Endothelial cell of umbilical vein (primary cell): ENCODE measurements at places on chromosomes 5 and 9.
A peak's percentile ranks its signal among the peaks of the same experiment; 100 is the strongest.

- no peaks in the 10 kb centered on the region for H3K4me1 ChIP-seq
- no peak overlapping the region for H3K27ac ChIP-seq
- DNase-seq = no peak
- no peaks in the 10 kb centered on the region for H3K27me3 ChIP-seq
Observed at GRCh38 chr5:1896602-1897376, 14.1 kb upstream of the IRX4 start.

GRCh38 chr9:110919050-110919435, 119.2 kb downstream of the LPAR1 start:
- no peak overlapping the region for H3K27ac ChIP-seq
- no peaks in the 10 kb centered on the region for H3K27me3 ChIP-seq
- no peak overlapping the region for H3K4me3 ChIP-seq
- no peaks in the 10 kb centered on the region for H3K4me1 ChIP-seq

- no peak overlapping the region for H3K27ac ChIP-seq
- H3K36me3 ChIP-seq = no peaks in the 10 kb centered on the region
- no peak overlapping the region for H3K4me3 ChIP-seq
- H3K4me1 ChIP-seq = no peaks in the 10 kb centered on the region
- no peak for DNase-seq
Observed at GRCh38 chr9:84490206-84490841, 149.8 kb upstream of the SLC28A3 start.

DNA sequence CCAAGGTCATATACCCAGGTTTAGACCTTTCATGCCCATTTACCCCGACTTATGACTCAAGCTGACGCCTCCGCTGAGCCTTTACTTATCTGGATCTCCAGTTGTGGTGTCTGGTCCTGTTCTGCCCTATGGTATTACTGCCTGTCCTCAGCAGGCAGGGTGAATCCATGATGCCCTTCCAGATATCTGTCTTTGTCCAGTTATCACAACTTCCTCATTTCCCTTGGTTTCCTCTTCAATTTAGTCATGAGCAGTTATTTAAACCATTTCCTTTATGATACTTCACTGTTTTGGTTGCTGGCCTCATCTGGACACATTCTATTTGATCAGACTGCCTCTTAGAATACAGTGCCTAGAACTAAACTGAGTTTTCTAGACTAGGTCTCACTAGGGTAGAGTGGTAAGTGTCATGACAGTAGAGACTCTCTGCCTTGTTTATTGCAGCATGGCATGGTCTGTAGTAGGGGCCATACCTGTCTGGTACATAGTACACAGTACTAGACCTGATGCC, 93.3 kb downstream of the MELK start:
- peak overlapping the region; percentile 93 for H3K27ac ChIP-seq
- H3K36me3 ChIP-seq = no peaks in the 10 kb centered on the region
- H3K4me1 ChIP-seq = peaks cover 35% of the 10 kb centered on the region
- H3K27me3 ChIP-seq = no peaks in the 10 kb centered on the region
- DNase-seq = peak; percentile 92

DNA sequence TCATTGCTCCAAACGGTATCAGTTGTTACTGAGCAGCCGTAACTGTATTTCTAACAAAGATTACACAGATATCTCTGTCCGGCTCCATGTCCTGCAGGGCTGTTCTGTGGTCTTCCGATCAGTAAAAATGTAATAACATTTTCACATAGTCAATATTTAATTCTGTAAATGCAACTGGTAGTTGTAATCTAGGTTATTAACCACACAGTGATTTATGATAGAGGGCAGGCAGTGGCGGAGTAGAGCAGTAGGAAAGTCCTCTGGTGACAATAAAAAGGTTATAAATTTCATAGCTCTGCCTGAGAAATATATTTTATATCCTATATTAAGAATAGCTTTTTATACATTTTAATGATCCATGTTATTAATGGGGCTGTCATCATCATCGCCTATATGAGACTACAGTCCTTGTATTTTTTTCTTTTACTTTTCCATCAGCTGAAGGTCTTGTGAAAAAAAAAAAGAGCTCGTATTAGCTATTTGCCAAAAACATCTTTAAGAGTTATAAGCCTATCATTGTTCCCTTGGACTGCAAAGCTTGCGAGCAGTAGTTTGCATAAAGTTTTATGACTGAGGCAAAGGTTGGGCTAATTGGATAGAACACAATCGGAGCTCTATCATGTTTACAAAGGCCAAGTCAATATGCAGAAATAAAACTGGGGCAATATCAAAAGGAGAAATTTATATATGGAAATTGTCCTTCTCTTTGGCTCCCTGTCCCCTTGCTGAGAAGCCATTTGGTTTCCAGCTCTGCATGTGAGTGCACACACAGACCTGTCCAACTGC, 648.0 kb downstream of the IRX1 start:
- H3K27me3 ChIP-seq = no peaks in the 10 kb centered on the region
- no peak overlapping the region for H3K27ac ChIP-seq
- H3K36me3 ChIP-seq = no peaks in the 10 kb centered on the region

- DNase-seq = no peak
- H3K4me1 ChIP-seq = peaks cover 22% of the 10 kb centered on the region
- H3K4me3 ChIP-seq = no peak overlapping the region
- no peaks in the 10 kb centered on the region for H3K36me3 ChIP-seq
- no peak overlapping the region for H3K27ac ChIP-seq
- H3K27me3 ChIP-seq = no peaks in the 10 kb centered on the region
Observed at GRCh38 chr5:37075399-37075950, 173.7 kb downstream of the CPLANE1 start.

DNA sequence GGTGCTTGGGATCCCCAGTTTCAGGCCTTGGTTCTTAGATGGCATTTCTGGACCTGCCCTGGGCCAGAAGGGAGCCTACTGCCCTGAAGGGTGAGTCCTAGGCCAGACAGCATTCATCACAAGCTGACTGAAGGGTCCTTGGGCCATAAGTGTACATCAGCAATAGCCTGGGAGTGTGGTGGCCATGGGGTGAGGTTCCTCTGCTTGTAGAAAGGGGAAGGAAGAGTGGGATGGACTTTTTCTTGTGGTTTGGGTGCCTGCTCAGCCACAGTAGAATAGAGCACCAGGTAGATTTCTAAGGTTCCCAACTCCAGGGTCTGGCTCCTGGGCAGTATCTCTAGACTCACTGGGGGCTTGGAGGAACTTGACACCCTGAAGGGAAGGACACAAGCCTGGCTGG, 95.2 kb upstream of the PHF24 start:
- H3K27ac ChIP-seq = no peak overlapping the region
- H3K4me1 ChIP-seq = no peaks in the 10 kb centered on the region
- peaks cover 18% of the 10 kb centered on the region for H3K27me3 ChIP-seq
- no peaks in the 10 kb centered on the region for H3K36me3 ChIP-seq
- no peak for DNase-seq

GRCh38 chr9:19807182-19807892, 18.5 kb upstream of the SLC24A2 start:
- H3K4me3 ChIP-seq = no peak overlapping the region
- H3K4me1 ChIP-seq = no peaks in the 10 kb centered on the region
- no peak for DNase-seq
- no peak overlapping the region for H3K27ac ChIP-seq

DNA sequence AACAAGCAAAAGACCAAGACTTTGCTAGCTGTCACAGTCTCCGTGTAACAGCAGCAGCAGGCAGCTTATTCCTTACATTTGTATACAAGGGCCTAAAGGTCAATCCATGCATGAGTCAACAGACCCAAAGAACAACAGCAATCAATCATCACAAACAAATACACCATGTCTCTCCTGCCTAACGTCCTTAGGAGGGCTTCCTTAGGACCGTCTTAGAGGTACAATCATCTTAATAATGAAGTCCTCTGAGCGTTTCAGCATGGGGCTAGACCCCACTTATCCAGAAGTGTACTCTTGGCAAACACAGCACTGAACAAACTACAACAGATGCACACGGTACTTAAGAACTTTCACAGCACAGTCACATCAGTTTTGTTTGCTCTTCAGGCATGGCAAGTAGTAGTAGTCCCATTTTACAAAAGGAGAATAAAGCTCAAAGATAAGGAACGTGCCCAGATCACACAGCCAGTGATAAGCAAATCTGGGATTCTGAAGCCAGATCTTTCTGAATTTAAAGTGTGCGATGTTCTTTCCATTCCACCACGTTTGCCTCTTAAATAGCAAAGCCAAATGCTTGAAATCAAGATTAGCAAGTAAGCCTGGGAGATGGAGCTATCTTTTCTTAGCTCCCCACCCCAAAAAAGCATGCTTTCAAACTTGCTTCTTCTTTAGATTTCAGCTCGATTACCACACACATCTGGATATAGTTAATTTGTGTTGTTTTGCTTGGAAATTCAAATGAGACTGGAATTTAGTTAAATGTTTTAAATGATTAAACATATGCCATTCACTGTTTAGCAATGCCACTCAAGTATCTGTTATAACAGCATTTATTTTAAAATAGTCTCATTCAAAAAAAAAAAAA, 24.2 kb downstream of the PSMB7 start:
- DNase-seq = peak; percentile 75
- peaks cover 37% of the 10 kb centered on the region for H3K4me1 ChIP-seq
- H3K27me3 ChIP-seq = no peaks in the 10 kb centered on the region
- H3K36me3 ChIP-seq = peaks cover 2% of the 10 kb centered on the region
- H3K4me3 ChIP-seq = no peak overlapping the region

- peak overlapping the region; percentile 32 for H3K27ac ChIP-seq
- H3K27me3 ChIP-seq = no peaks in the 10 kb centered on the region
- H3K36me3 ChIP-seq = no peaks in the 10 kb centered on the region
- peak; percentile 83 for DNase-seq
- H3K4me1 ChIP-seq = peaks cover 5% of the 10 kb centered on the region
Observed at GRCh38 chr9:76403352-76403751, 9.1 kb upstream of the RFK start.

- no peak for DNase-seq
- no peaks in the 10 kb centered on the region for H3K27me3 ChIP-seq
- no peak overlapping the region for H3K27ac ChIP-seq
- no peaks in the 10 kb centered on the region for H3K4me1 ChIP-seq
- no peaks in the 10 kb centered on the region for H3K36me3 ChIP-seq
Observed at GRCh38 chr5:77262697-77263096, 52.2 kb downstream of the PDE8B start.

DNA sequence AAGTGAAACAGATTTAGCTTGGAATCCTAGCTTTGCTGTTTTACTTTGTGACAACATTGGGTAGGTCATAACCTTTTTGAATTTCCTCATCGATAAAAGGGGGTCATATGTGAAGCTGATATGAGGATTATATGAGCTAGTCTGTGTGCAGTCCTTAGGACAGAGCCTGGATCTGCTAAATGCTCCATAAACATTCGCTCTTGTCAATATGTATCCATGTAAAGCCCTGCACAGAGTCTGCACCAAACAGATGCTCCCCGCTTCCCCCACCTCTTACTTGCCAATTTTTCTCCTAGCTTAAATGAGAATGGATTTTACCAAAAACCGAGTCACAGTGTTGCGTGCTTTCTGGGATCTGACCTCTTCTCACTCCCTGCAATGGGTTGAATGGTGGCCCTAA, 5.4 kb downstream of the ANKRD55 start:
- no peaks in the 10 kb centered on the region for H3K36me3 ChIP-seq
- H3K27ac ChIP-seq = no peak overlapping the region
- DNase-seq = no peak
- H3K27me3 ChIP-seq = no peaks in the 10 kb centered on the region
- no peak overlapping the region for H3K4me3 ChIP-seq

DNA sequence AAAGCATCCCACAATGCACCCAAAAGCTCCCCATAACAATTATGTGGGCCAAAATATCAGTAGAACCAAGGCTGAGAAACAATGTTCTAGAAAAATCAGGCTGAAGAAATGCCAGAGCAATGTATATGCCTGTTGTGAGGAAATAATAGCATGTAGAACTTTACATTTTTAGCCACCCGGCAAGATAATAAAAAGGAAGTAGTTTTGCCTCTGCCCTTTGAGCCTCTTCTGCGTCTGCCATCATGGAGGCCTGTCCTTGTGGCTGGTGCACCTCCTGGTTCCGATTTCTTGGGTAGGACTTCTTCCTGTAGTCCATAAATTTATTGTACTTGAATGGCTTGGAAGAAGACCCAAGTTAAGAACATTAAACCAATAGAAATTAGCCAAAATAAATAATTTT, 38.9 kb upstream of the TNFAIP8 start:
- H3K27me3 ChIP-seq = no peaks in the 10 kb centered on the region
- DNase-seq = no peak
- no peaks in the 10 kb centered on the region for H3K4me1 ChIP-seq
- no peak overlapping the region for H3K4me3 ChIP-seq
- no peaks in the 10 kb centered on the region for H3K36me3 ChIP-seq

- H3K4me1 ChIP-seq = peaks cover 5% of the 10 kb centered on the region
- H3K36me3 ChIP-seq = no peaks in the 10 kb centered on the region
- no peaks in the 10 kb centered on the region for H3K27me3 ChIP-seq
- DNase-seq = no peak
- no peak overlapping the region for H3K27ac ChIP-seq
Observed at GRCh38 chr5:128399111-128399510, 138.9 kb downstream of the FBN2 start.

- H3K4me1 ChIP-seq = no peaks in the 10 kb centered on the region
- H3K36me3 ChIP-seq = no peaks in the 10 kb centered on the region
- H3K27me3 ChIP-seq = no peaks in the 10 kb centered on the region
Observed at GRCh38 chr5:8396756-8397155, 527.8 kb downstream of the MTRR start.

- H3K4me1 ChIP-seq = no peaks in the 10 kb centered on the region
- H3K36me3 ChIP-seq = no peaks in the 10 kb centered on the region
- no peaks in the 10 kb centered on the region for H3K27me3 ChIP-seq
- DNase-seq = no peak
- H3K4me3 ChIP-seq = no peak overlapping the region
Observed at GRCh38 chr5:152378730-152379129, 26.3 kb downstream of the NMUR2 start.

GRCh38 chr5:92580814-92581213, 1000.2 kb downstream of the NR2F1-AS1 start:
- H3K4me3 ChIP-seq = no peak overlapping the region
- no peaks in the 10 kb centered on the region for H3K27me3 ChIP-seq
- no peak overlapping the region for H3K27ac ChIP-seq
- no peak for DNase-seq
